ENCODE measurements at places on chromosomes 4 and X. TPM values are rescaled to one million over a fixed set of nuclear protein-coding genes. Genes with fewer than 3 reads are reported as not detected.

SGMS2 gene
- total RNA-seq, result 58.7 TPM

FAM9C gene
- total RNA-seq, result not detected

PRMT9 gene
- 6.5 TPM for total RNA-seq

IL13RA1 gene
- 33.5 TPM for total RNA-seq

F8A1 gene
- total RNA-seq, result 16.8 TPM

FAM236D gene
- total RNA-seq, result not detected

TMEM154 gene
- total RNA-seq, result 8.1 TPM

MXRA5 gene
- not detected for total RNA-seq

UPF3B gene
- total RNA-seq, result 4.7 TPM

GPR173 gene
- 2.2 TPM for total RNA-seq

S100G gene
- not detected for total RNA-seq

RNF150 gene
- total RNA-seq, result 0.55 TPM

CT45A1 gene
- not detected for total RNA-seq

MID1 gene
- total RNA-seq, result 21.9 TPM

MAP7D2 gene
- total RNA-seq, result 0.91 TPM

PF4V1 gene
- not detected for total RNA-seq

GRK4 gene
- total RNA-seq, result 2.9 TPM

ATP8A1 gene
- 5.3 TPM for total RNA-seq

MAP3K15 gene
- total RNA-seq, result 3.4 TPM

ZAR1 gene
- total RNA-seq, result not detected

AKAP4 gene
- not detected for total RNA-seq

NWD2 gene
- total RNA-seq, result under 0.01 TPM

SPOCK3 gene
- 2.2 TPM for total RNA-seq

FAAH2 gene
- 1.6 TPM for total RNA-seq

WDFY3 gene
- 23.1 TPM for total RNA-seq

IDH3G gene
- 104 TPM for total RNA-seq

TMEM144 gene
- total RNA-seq, result 5.9 TPM

All from PC-3 (cell line).